ENCODE measurements at places on chromosomes 1 and 21.

DNA sequence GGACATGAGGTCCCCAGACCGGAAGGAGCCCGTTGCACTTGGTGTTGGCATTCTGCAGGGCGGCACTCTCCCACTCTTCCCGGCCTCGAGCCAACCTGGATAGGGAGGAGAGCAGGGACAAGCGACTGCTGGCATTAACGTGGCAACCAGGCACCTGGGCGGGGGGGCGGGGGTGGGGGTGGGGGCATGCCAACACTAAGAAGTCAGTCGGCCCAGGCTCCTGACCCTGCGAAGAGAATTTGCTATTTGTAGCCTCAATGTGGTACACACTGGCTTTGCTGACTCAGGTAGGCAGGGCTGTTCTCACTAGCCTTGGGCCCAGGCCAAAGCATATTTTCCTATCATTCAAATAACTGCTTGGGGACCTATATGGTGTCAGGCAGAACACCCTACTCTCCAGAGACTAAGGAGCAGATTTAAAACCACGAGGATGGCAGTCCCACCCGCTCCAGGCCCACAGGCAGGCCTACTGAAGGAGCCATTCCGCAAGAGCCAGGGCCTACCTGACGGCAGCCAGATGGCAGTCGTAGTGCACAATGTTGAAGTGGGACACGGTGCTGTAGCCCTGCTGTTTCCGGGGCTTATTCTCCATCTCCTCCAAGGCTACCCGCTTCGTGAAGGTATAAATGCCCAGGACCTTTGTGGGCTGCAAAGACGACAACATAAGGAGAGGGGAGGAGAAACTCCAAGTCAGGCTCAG is 123.7 kb downstream of the UBR4 start:
- DNase-seq = no peak

DNA sequence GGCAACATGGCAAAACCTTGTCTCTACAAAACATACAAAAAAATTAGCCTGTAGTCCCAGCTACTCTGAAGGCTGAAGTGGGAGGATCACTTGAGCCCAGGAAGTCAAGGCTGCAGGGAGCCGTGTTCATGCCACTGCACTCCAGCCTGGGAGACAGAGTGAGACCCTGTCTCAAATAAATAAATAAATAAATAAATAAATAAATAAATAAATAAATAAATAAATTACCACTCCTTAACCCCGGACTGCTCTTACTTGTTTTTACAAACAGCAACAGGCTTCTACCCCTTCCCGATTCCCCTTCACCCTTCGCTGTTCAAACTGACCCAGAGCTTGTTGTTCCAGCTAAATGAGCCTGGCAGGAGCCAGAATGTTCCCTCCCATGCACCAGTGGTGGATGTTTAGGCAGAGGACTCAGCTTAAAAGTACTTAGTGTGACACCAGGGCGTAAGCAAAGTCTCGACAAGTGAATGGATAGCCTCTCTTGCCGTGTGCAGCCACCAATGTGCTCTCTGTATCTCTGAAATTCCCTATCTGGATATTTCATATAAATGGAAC is 21.5 kb upstream of the PADI3 start:
- no peak for DNase-seq

- no peak for DNase-seq
Observed at GRCh38 chr1:21935891-21936365, 1.2 kb downstream of the HSPG2 start.

- DNase-seq = no peak
Observed at GRCh38 chr21:29308456-29308783, 9.7 kb downstream of the BACH1 start.

DNA sequence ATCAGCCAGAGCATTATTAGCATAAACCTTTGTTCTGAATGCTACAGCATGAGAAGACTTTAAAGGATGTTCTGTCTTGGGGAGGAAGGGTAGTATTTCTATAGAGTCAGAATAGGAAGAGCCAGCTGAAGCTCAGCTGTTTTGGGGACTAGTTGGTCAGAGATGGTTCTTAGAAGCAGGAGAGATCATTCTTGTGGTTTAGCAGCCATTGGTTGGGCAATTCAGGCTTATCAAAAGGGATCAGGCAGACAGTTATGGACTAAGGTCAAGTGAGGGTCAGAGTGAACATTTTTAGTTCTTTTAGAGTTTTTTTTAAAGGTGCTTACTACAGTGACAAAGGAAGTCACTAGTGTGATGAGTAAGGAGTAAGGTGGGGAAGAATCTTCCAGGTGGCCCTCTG is 245.5 kb downstream of the RPS6KC1 start:
- no peak for DNase-seq

GRCh38 chr1:243980471-243980870 is 70.6 kb upstream of the ZBTB18 start:
- no peak for DNase-seq

DNA sequence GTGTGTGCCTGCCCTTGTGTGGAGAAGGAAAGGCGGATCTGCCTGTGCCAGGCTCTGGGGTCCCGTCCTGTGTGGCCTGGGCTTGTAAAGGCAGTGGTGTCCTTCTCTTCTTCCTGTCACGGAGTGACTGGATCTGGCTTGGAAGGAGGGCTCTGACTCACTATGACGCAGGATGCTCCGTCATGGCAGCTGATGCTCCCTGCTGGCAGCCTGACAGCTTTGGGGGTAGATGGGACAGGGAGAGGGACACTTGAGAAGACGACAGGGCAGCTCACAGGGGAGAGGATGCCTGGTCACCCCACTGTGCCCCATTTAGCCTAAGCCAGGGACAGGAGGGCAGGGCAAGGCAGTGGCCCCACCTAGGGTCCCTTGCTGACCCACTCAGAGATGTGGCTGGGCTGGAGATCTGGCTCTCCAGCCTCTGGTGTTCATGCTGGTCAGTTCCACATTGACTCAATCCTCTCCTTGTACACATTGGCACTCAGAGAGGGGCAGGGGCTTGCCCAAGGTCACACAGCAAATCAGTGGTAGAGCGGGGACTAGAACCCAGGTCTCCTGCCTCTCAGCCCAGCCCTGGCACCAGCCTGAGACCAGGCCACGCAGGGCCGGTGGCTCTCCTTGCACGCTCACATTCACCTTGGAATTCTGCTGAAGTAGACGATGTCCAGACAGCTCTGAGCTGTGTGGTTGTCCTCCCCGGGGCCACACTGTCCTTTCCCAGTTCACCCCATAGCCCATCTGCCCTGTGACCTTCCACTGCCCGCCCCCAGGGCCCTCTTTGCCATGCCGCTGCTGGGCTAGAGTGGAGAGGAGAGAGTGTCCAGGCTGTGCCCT is 2.8 kb upstream of the FAM131C start:
- peak; percentile 91 for DNase-seq

GRCh38 chr1:11358984-11359383 is 86.0 kb downstream of the UBIAD1 start:
- DNase-seq = no peak

Data from H4 (cell line).